ENCODE measurements at places on chromosomes 3 and 15. TPM values are rescaled to one million over a fixed set of nuclear protein-coding genes. Genes with fewer than 3 reads are reported as not detected.

GRCh38 chr3:16975083-16975482 is 90.3 kb downstream of the PLCL2 start:
- no peak for DNase-seq

DNA sequence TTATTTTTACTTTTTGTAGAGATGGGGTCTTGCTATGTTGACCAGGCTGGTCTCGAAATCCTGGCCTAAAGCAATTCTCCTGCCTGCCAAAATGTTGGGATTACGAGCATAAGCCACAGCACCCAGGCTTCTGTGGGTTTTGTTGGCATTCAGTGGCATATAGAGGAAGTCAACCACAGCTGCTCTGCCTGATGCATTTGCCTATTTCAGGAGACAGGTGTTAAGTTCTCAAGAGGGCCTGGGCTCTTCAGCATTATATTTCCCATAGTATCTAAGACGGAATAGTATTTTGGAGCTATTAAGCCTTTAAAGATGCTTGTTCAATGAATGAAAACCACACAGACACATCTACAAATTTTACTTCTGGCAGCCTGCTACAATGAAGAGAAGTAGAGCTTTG is 73.5 kb upstream of the CSPG5 start:
- no peak for DNase-seq

Gene HIGD2B
- total RNA-seq: not detected

Gene CHST13
- total RNA-seq: 0.36 TPM

Gene CACNA2D2
- total RNA-seq: 6.9 TPM

All from progenitor cell of endocrine pancreas (in vitro differentiated cells).